NCI-H2171 (cell line): ENCODE measurements at places on chromosomes 3 and 15.
A peak's percentile ranks its signal among the peaks of the same experiment; 100 is the strongest.

DNA sequence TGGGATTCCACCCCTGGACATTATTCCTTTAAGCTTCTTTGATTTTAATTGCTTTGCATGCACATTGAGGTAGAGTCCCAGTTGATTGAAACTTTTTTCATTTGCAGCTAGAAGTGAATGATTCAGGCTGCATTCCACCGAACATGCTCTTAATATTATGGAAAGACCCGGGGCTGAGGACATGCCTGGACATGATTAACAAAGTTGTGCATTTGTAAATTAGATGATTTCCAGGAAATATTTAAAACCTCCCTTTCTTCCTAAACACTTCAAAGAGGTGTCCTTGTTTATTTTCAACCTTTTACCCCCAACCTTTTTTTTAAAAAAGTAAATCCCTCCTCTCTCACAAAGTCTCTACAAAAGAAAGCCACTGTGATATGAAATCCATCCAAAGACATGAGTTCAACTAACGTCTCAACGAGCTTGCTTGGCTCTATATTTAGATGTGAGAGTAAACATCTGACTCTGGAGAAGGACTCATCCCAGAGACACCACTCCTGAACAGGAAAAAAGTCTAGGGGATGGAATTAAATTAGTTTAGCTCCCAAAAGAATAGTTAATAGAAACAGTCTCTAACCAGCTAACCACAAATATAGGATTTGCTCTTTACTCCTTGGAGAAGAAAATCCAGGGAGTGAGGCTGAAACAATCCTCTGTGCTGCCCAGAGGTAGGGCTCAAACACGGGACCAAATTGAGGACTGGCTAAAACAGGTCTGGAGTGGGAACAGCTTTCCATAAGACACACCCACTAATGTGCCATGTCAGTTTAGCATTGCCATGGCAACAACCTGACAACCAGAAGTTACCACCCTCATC lies 83.1 kb downstream of the XXYLT1 start:
- no peak for DNase-seq

DNA sequence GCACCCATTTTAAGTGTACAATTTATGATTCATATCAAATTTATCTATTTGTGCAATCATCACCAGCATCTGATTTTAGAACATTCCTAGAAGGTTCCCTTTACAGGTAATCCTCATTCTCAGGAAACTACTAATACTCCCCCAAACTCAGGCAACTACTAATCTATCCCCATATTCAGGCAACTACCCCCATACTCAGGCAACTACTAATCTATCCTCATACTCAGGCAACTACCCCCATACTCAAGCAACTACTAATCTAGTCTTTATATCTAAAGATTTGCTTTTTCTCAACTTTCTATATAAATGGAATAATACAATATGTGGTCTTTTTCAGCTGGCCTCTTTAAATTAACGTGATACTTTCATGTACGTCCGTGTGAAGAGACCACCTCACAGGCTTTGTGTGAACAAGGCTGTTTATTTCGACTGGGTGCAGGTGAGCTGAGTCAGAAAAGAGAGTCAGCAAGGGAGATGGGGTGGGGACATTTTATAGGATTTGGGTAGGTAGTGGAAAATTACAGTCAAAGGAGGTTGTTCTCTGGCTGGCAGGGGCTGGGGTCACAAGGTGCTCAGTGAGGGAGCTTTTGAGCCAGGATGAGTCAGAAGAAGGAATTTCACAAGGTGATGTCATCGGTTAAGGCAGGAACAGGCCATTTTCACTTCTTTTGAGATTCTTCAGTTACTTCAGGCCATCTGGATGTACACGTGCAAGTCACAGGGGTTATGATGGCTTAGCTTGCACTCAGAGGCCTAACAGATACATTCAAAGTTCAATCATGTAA lies 1444.5 kb upstream of the CADM2 start:
- DNase-seq: no peak

- DNase-seq: no peak
Measured at GRCh38 chr3:95399585-95399984, 1336.7 kb downstream of the NSUN3 start.

DNA sequence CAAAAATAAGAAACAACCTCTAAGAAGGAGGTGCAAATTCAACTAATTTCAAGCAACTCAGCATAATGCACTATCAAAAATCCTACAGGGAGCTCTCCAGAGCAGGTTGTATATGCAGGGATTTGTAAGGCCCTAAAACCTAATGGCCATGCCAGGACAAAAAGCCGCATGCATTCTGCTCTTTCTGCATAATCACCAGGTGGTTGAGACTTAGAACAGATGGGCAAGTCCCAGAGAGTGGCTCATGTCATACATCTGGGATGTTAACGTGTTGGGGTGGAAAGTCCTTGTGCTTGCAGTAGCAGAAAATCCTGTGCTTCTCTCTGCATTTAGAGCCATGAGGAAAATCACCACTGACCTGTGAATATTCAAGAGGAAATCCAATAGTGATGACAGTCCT lies 1002.9 kb downstream of the AGBL1 start:
- peak; percentile 78 for DNase-seq

GRCh38 chr15:70047386-70048197 lies 50.1 kb downstream of the TLE3 start:
- no peak for DNase-seq
